ENCODE measurements at places on chromosomes 16 and 17.
A peak's percentile ranks its signal among the peaks of the same experiment; 100 is the strongest.

GRCh38 chr17:80248894-80249710 is 11.6 kb upstream of the RNF213 start:
- DNase-seq = no peak

DNA sequence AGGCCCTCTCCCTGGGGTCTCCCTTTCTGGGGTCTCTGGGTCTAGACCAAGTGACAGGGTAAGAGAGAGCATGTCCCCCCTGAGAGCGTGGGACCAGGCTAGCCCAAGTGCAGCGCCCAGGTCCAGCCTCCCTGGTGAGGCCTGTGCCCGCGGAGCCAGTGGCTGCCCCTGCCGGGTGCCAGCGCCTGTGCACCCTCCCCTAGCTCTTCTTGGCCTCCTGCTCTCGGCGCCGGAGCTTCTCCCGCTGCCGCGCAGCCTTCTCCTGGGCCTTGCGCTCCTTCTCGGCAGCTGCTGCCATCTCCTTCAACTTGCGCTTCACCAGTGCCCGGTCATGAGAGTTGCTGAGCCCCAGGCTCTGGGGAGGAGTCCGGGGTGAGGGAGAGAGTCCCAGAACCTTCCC is 17.3 kb downstream of the SAMD14 start:
- DNase-seq = no peak

GRCh38 chr17:51087072-51087757 is 33.5 kb downstream of the SPAG9 start:
- no peak for DNase-seq

DNA sequence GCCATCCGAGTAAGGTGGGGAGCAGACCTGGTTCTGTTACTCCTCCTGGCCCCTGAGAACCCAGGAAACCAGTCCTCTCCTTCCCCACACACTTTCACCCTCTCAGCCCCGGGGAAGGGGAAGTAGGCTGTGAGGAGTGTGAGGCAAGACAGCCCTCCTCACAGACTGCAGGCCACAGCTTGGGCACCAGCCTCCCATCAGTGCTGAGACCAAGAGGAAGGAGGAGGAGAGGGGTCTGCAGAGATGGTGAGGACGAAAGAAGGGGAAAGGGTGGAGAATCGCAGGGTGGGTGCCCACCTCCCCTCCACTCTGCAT is 7.0 kb downstream of the G6PC3 start:
- DNase-seq = no peak

- no peak for DNase-seq
Observed at GRCh38 chr16:8751481-8752311, 45.7 kb downstream of the TMEM186 start.

GRCh38 chr16:50747207-50747956 is 5.5 kb downstream of the CYLD start:
- DNase-seq = no peak

GRCh38 chr17:38844261-38844757 is 9.2 kb downstream of the RPL23 start:
- no peak for DNase-seq

- peak; percentile 17 for DNase-seq
Observed at GRCh38 chr17:59561042-59561441, 4.4 kb upstream of the DHX40 start.

- DNase-seq = no peak
Observed at GRCh38 chr17:73179387-73179786, 13.5 kb upstream of the COG1 start.

DNA sequence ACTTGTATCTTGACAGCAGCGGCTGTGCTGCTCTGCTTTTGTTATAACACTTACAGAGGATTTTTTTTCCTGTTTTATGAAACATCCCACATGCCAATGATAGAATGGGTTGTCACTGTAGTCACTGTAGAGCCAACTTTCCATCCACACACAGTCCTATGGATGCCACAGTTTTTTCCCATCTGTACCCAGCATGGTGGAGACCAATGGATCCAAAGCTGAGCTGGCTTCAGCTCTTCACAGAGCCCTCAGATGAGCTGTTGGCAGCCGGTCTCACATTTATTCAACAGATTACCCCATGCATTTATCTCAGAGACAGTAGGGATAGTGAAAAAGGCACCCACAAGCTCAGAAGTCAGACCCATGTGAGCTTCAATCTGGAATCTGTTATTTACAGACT is 91.4 kb upstream of the CACNG5 start:
- no peak for DNase-seq

GRCh38 chr16:85229869-85230462 is 117.7 kb upstream of the CIBAR2 start:
- no peak for DNase-seq

DNA sequence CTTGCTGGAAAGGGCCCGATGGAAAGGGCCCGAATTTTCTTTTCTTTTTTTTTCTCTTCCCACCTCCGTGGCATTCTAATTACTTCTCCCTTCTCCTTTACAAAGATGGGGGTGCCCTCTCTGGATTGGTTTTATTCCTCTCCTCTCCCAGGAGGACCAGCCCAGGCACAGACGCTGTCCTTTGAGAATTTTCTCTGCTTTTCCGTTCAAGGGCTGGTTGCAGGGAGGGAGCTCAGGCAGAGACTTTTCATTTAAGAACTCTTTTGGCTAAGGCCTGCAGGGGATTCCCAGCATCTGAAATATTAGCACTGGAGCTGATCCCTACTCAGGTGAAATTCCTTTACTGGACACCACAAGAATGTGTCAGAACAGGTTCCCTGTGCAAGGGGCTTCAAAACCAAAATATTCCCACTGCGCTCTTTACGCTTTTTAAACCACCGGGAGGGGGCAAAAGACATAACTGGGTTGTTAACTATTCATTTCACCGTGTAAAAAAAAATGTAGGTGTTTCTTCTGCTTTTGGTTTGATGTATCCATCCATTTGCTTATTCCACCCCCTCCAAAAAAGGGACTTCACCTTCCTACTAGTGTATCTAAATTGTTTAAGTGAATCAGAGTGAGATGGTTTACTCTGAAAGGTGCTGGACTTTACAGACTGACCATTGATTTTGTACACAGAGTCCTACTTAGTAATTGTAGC is 1.4 kb downstream of the NFAT5 start:
- peak; percentile 18 for DNase-seq

Data from HEK293T (cell line).